Hematopoietic multipotent progenitor cell (in vitro differentiated cells): ENCODE measurements at places on chromosomes 1 and 21.

DNA sequence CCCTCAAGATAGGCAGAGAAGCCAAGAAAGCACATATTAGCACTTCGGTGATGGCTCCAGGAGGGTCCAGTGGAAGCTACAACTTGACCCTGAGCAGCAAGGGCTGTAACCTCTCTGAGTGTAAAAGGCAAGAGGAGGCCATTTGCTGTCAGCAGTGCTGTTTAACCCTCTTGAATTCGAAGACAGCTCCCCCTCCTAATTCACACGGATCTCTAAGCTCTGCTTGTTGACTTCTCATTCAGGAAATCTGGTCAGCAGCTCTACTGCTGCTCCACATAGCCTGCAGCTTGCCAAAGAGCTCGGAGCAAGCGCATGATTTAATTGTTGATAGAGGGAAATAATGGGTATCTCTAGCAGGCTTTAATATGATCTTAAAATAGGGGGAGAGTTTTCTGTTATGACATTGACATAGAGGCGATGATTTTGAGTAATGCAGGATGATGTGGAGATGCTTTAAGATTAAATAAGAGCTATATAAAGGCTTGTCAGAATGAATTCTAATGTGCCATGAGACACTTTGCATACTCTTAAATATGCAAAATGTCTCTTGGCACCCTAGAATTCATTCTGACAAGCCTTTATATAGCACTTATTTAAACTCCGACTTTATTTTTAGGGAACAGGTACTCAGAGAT, 79.4 kb upstream of the USH2A start:
- no peak for DNase-seq

DNA sequence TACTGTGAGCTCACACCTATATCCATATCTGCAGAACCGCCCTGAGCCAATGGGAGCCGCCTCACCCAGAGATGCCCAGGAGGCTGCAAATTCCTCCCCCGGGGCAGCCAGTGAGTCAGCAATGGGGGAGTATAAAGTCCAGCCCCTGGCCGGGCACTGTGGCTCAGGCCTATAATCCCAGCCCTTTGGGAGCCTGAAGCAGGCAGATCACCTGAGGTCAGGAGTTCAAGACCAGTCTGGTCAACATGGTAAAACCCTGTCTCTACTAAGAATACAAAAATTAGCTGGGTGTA, 5.0 kb upstream of the CLCNKB start:
- DNase-seq = no peak

- no peak for DNase-seq
Observed at GRCh38 chr1:51445351-51446090, 73.5 kb downstream of the EPS15 start.

GRCh38 chr1:37633040-37633937, 1.4 kb downstream of the RSPO1 start:
- no peak for DNase-seq

DNA sequence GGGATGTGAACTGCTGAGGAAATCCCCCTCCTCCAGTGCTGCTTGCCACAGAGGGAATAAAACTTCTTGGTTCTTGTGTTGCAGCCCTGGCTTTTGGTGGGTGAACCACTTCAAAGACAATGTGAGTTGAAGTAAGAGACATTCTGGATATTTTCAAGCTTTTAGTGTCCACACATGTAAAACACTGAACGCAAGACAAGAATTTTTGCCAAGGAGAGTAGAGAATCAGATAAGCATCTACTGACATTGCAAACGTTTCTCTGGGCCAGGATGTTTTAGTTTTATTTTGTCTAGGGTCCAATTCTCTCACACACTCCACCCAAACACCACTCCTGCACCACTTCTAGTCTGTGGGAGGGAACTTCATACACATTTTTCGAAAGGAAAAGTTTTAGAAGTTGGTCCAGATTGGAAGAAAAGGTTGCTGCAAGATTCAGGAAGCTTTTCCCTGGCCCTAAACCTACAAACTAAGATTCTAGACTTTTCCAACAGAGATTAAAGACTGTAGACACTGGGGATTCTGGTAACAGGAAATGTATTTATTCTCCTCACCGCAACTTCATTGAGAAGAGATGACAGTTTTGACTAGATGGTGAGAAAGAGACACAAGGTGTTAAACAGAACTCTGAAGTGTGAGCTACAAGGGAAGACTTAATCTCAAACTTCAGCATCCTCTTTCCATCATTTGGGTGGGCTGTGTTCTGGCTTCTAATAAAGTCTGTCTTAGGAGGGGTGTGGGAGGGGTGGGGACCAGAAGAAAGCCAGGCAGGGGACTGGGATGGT, 16.1 kb downstream of the FASLG start:
- no peak for DNase-seq

DNA sequence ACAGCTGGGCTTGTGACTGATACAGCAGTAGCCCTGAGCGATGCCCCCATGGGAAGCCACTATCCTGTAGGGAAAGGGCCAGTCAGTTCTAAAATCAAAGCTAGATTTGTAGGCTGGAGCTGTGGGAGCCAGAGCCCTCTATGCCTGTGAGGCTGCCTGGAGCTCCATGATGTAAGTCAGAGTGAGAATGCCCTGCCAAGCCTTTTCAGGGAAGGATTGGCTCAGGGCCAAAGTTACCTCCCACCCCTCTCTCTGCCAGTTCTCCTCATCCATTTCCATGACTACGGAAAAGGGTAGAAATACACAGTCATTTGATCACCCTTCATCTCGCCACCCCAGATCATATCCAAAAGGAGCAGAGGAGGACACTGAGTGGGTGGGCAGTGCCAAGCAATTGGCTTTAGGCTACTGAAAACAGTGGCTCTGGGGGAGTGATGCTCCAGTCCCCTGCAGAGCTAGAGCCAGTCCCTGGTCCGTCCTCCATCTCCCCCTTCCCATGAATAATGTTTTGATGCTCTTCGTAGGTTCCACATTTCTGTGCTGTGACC, 59.5 kb upstream of the KCNA3 start:
- no peak for DNase-seq

- no peak for DNase-seq
Observed at GRCh38 chr1:211756471-211757020, 74.0 kb downstream of the LPGAT1 start.

- DNase-seq = no peak
Observed at GRCh38 chr1:14516974-14517840, 81.3 kb upstream of the KAZN start.

- DNase-seq = no peak
Observed at GRCh38 chr1:31944205-31945089, 6.3 kb upstream of the PTP4A2 start.

DNA sequence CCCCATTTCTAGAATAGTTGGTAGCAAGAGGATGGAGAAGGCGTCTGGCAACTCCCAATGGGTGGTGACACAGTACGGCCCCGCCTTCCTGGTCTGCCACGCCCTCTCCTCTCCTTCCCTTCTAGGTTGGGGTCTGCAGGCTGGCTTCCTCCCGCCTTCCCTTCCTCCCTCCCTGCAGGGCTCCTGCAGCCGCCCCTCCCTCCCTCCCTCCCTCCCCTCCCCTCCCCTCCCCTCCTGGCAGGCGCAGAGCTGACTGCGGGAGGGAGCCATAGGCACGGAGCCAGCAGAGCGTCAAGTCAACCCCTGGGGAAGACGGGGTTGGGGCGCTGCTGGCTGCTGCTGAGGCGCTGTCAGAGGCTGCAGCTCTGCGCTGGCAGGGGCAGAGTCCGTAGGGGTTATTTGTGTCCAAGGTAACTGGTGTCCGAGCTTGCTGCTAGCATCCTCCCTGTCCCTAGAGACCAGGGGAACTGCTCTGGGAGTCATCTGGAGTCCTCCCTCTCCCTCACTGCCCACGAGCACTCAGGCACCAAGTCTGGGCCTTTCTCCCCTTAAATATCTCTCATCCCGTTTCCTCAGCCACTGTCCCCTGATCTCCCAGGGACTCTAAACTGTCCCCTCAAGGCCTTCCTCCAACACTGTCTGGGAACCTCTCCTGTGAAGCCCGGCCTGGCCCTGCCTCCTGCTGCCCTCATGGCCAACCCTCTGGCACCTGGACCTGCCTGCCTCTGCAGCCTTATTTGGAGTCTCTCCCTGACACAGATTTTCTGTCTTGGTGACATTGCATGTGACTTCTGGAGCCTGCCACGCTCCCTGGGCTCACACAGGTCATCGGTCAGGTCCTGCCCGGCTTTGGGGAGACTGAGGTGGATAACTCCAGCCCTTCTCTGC, 57.4 kb upstream of the ACOT11 start:
- no peak for DNase-seq

- DNase-seq = no peak
Observed at GRCh38 chr1:221053889-221054288, 174.6 kb downstream of the HLX start.

- no peak for DNase-seq
Observed at GRCh38 chr1:167276969-167277368, 56.3 kb downstream of the POU2F1 start.

DNA sequence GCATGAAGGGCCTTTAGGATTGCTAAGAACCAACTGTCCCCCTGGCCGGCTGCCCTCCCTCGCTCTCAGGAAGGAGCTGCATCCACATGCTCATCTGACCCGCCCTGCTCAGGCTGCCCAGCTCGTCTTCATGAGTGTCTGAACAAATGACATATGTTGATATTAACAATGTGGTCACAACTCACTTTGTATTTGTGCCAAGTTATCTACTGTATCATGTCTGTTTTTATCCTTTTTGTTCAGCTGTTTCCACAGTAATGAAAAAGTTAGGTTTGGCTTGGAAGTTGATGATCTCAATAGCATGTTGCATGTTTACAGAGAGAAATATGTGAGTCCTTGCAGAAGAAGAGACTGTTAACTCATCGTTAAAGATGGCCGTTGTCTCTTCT, 75.1 kb downstream of the PHTF1 start:
- no peak for DNase-seq

DNA sequence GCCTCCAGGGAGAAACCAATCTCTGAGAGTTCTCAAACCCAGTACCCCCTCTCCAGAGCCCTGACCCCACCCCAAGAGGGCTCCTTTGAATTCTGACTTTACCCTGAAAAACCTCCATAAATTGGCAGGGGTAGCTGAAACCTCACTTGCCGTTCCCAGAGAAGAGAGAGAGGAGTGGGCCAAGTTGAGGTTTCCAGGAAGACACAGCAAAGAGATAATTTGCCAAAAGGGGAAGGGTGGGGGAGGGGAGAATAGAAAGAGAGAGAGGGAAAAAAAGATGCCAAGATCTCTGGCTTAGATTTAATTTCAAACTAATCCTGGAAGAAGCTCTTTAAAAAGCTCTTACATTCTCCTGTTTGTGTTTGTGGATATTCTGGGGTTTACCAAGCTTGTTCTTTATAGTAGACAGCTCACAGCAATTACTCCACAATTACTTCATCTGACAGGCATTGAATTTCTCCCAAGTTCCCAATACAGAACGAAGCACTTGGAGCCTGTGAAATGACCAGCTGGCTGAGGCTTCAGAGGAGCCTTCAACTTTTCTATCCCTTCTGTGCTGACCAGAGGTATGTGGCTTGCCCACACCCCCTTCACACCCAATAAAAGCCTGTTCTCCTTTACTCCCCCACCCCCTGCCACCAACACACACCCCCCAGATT, 1.1 kb upstream of the GRHL3 start:
- DNase-seq = no peak

DNA sequence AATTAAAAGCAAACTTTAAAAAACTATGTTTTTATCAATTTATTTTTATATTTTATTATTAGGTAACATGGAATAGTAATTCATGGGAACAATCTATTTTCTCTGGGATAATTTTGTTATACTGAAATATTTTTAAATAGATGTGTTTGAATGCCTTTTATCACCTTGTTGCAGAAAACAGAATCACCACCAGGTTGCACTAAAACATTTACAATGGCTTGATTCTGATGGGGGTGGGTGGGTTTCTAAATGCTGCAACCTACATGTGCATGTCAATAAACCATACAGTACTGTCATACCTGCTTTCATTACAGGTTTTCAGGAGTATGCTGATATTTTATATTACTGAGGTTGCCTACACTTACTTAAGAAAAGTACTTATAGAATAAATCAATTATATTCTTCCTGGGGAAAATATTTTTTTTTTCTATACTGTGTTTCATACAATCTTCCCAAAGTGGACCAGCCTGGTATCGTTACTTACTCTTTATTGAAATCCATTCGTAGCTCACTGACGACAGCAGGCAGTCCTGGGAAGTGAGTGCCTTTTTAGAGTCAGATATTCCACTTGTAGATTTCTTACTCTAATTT, 132.8 kb downstream of the PTPRC start:
- DNase-seq = no peak

GRCh38 chr21:37128076-37128475, 55.0 kb downstream of the TTC3 start:
- DNase-seq = no peak

GRCh38 chr1:115740811-115741210, 27.7 kb downstream of the CASQ2 start:
- DNase-seq = no peak

GRCh38 chr1:60390593-60391282, 317.2 kb upstream of the C1orf87 start:
- DNase-seq = no peak
